NCI-H345 (cell line): ENCODE measurements at places on chromosomes 2 and 18.
A peak's percentile ranks its signal among the peaks of the same experiment; 100 is the strongest.

- no peak for DNase-seq
Measured at GRCh38 chr2:39664232-39664887, 1.4 kb upstream of the TMEM178A start.

GRCh38 chr2:48715042-48715899 lies 40.3 kb downstream of the LHCGR start:
- peak; percentile 12 for DNase-seq

- peak; percentile 77 for DNase-seq
Measured at GRCh38 chr2:124683536-124684428, 658.7 kb downstream of the CNTNAP5 start.

DNA sequence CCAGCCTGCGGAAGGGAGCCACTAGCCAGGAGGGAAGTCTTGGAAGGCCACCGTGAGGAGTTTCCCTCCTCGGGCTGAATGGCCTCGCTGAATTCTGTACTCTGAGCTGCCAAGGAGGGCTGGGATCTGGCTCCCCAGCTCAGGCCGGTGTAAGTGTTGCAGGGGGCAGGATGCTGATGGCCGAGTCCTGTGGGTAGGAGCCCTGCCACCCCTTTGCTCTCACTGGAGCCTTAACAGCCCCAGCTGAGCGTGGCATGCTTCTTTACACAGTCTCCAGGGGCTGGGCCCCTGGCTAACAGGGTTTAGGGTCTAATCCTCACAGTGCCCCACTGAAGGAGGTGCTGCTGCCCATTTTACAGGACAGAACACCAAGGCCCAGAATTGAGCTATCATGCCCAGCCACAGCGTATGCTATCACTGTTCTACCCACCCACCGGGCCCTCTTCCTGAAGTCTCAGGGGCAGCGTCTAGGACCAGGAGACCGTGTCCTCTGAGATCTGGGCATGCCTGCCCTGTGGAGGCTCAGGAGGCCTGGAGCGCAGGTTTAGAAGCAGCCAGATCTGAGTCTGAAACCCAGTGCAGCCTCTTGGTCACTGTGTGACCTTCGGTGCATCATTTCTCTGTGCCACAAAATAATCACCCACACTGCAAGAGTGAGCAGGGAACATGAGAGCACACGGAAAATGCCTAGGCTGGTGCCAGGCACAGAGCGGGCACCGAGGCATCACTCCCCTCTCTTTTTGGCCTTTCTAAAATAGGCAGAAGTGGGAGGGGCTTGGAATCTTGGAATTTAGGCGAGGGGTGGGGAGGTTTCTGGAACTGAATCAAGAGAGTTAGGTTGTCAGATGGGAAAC lies 42.9 kb downstream of the TMEM37 start:
- no peak for DNase-seq
